MV-4-11 (cell line): ENCODE measurements at places on chromosomes 1 and 21.
A peak's percentile ranks its signal among the peaks of the same experiment; 100 is the strongest.

GRCh38 chr1:185541871-185542301, 192.3 kb upstream of the HMCN1 start:
- DNase-seq = no peak

DNA sequence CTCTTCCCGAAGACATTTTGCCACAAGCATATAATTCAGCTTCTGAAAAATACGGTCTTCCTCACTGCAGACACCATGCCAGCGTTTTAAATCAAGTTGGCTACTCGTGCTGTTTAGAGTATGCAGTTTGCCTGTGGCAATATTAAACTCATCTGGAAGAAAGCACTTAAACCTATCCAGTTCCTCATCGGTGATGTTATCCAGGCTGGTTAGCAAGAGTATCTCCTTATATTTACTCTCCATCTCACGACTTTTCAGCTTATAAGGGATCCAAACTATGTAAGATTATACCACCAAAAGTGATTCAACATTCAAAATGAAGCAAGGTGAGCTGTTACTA, 9.7 kb upstream of the IFI16 start:
- DNase-seq = no peak

DNA sequence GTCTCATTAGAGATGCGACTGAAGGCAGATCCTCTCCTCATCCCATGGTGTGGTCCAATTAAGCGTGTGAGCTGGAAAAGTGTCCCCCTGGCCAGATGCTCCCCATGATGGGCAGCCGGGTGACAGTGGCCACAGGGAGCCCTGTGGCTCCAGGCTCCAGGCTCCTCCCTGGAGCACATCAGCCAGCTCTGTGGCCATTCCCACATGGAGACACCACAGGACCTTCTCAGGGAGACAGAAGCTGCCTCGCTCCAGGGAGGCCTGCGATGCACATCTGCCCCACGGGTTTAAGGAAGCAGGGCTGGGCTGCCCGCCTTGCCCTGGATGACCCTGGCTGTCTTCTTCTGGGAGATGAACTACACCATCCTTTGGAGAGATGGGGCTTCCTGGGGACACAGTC, 99.9 kb upstream of the TLR5 start:
- DNase-seq = no peak

DNA sequence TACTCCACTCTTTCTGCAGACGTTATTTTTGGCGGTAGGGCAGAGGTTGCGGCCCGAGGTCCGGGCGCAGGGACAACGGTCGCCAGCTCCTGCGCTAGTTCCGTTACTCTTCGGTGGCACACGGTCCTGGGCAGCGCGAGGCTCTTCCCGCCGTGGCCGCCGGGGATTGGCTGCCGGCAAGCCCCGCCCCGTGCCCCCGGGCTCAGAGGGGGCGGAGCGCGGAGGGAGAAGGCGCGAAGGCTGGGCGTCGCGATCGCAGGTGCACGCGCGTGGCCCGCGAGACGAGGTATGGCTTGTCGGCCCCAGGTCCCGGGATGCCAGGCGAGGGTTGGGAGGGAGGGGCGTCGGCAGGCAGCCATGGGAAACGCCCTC, 518 bp upstream of the SHE start:
- DNase-seq = no peak

DNA sequence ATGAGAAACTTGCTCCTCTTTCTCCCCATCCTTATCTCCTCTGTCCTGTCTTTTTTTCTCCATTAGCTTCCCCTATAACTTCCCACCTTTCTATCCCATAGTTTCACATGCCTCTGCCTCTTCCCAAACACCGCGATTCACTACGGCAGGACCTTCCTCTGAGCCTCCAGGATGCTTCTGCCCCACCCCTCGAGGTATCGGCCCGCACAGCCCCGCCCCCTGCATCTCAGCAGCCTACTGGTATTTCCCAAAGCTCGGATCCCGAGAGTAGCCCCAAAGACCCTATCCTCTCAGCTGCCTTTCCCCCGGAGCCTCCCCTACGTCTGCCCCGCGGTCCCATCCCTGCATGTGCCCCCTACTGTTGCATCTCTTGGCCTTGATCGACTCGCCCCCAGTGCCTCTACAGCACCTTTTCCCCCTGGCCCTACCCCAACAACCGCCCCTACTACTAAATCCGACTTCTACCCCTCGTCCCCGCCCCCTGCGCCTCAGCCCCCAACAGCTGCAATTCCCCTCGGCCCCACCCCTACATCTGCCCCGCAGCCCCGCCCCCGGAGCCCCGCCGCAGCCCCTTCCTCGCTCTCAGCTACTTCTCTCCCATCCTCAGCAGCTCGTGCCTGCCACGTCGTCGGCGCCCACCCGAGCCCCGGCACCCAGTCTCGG, 512 bp downstream of the PIAS3 start:
- DNase-seq = no peak

DNA sequence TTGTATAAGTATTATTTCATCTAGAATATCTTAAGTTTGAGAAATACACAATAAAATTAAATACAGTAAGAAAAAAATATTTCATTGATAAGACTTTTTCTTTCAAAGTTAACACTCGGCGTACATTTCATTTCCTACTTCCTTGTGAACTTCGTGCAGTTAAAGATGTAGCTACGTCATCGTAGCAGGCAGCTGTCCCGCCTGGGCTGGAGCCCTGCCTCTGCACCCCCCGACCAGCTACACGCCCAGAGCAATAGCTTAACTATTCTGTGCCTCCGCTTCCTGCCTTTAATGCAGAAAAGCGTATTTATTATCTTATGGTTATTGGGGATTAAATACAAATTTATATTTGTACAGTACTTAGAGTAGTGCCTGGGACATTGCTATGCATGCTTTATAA, 53.5 kb downstream of the CLSTN1 start:
- DNase-seq = peak; percentile 12
